Hematopoietic multipotent progenitor cell treated with erythropoietin and hydrocortisone succinate and interleukin-3 and kit ligand, for 6 days (in vitro differentiated cells): ENCODE measurements at places on chromosomes 7 and 10.

- no peak for DNase-seq
These were observed 171.4 kb downstream of the PTN start for GRCh38 chr7:137172105-137172590.

DNA sequence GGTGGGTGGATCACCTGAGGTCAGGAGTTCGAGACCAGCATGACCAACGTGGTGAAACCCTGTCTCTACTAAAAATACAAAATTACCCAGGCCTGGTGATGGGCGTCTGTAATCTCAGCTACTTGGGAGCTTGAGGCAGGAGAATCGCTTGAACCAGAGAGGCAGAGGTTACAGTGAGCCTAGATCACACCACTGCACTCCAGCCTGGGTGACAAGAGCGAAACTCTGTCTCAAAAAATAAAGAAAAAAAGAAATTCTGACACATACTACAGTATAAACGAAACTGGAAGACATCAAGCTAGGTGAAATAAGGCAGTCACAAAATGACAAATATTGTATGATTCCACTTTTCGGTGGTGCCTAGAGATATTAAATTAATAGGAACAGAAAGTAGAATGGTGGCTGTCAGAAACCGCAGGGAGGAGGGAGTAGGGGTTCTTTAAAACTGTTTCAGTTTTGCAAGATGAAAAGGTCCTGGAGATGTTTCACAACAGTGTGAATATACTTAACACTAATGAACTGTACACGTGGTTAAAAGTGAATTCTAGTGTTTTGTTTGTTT lies 23.2 kb downstream of the PILRA start:
- DNase-seq, result peak; percentile 34

DNA sequence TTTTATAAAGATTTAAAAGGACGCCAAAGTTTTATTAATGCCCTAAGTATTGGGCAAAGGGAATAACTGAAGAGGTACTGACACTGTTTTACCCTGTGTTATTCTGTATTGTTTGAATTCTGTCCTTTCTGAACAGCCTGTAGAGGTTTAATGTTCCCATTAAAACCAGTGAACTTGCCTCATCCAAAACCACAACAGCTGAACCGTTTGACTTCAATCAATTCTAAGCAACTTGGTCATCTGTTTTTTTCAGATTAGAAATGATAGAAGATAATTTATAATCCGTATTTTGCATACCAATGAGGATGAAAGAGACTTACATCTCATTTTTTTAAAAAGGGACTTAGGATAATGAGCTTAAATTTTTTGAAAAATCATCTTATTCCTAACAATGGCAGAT lies 40.4 kb downstream of the HACD1 start:
- peak; percentile 54 for DNase-seq

DNA sequence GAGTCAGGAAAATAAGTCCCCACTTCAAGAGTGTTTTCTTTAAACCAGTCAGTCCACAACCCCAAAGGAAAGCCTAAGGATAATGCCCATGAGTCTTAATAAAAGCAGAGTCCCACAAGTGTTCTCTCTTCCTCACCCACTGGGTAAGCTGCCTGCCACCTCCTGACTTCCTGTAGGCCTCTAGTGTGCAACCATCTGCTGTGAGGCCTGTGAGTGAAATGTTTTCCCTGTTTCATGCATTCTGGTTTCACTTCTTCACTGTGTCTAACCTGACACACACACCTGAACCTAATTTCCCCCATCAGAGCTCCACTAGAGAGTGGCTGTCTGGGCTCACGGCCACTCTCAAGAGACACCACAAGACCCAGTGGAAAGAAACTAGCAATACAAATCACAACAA lies 38.9 kb upstream of the GDF10 start:
- no peak for DNase-seq

DNA sequence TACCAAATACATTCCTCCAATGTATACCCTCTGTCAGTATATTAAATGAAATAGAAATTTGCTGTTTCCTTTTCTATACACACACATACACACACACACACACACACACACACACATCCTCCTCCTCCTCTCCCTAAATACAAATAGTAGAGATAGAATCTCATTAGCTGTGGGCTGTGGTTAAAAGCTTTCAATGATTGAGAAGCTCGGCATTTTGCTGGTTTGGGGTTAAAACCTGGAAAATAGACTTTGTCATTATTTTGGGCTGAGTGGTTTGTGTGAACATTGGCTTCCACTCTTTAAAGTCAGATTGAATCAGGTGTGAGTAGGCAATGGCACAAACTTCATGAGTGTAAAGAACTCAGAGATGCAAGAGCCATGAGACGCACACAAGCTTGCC lies 596.0 kb downstream of the XPNPEP1 start:
- DNase-seq, result no peak

- no peak for DNase-seq
These were observed 55.0 kb downstream of the GBF1 start for GRCh38 chr10:102300278-102300843.

DNA sequence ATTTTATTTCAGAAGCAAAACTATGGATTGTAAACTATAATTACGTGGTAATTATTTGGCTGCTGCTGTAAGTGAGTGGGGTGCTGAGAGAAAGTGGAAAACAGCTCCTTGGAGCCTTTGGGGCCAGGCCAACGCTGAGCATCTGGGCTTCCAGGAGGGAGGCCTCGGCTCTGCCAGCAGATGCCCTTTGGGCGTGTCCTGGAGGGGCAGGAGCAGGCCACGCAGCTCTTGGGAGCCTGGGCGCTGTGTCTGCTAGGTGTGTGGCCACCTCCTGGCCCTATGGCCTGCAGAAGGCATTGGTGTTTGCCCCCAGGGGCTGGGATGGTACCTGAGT lies 423.3 kb downstream of the GLRX3 start:
- DNase-seq, result no peak

DNA sequence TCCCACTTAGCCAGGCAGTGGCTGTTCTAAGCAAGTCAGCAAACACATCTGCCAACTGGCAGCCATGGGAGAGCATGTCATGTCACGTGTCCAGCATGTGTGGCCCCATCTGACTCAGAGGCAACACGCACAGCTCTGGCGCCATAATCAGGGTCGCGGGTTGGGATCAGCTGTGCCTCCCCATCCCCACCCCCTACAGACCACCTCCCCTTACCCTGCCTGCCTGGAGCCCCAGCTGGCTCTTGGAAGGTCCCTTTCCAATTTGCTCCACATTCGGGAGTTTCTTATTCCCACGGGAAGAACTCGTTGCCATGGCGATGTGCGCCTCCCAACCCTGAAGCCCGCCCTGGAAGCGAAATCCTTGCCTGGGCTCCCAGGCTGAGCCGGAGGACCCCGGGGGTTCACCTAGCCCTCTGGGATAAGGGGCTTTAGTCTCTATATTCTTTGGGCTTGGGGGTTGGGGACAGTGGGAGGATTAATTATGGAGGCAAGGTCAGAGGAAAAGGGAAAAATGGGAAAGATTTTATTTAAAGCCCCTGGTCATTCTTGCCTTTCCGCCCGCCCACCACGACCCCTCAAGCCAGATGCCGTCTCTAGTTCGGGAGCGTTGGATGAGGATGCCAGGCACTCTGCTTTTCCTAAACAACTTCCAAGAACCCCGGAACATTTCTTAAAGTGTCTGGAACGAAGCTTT lies 283.7 kb downstream of the ZEB1 start:
- DNase-seq, result peak; percentile 13

DNA sequence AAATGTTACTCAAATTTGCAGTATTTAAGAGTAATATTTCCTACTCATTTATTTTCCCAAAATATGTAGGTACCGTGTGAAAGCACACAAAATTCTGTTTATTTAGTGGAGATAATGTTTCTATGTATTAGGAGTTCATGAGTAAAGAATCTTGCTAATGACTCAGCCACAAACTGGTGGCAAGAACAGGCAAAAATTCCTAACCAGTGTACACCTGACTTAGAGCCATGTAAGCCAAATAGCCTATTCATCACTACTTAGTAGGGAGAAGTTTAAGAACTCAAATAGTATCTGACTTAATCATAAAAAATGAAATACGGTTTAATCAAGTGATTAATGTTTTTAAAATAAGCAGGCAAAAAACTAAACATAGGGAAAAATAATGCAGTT lies 169.0 kb downstream of the SRPK2 start:
- DNase-seq, result no peak

- no peak for DNase-seq
These were observed 47.5 kb downstream of the PLCE1 start for GRCh38 chr10:94041206-94041605.

GRCh38 chr7:17623546-17624185 lies 316.6 kb downstream of the SNX13 start:
- DNase-seq, result no peak

DNA sequence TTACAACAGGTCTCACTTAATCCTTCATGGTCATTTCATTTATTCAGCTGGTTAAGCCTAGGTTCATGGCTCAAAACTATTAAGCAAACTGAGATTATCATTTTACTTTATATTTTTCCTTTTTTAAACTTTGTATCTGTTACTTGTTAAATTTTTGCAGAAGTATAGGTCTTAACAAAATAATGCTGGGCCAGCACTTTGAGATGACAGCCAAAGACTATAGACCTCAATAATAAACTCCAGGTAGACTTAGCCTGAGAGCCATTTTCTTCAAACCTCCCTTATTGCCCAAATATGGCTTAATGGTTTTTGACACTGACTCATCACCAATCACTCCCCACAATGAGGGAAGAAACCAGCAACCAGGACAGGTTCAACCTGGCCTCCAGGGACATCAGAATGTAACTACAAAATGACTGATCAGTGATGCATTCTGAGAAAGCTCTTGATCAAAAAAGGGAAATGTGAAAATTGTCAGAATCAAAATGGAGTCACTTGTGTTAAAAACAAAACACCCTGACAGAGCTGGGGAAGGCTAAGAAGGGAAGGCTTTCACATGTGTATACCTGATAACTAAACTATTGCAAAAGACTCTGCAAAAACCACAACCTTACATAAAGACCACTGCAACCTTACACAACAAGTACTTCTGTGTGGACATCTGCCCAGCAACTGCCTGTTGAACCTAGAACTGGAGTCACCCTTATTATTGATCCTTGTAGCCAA lies 2.1 kb upstream of the CCDC126 start:
- DNase-seq, result peak; percentile 61

DNA sequence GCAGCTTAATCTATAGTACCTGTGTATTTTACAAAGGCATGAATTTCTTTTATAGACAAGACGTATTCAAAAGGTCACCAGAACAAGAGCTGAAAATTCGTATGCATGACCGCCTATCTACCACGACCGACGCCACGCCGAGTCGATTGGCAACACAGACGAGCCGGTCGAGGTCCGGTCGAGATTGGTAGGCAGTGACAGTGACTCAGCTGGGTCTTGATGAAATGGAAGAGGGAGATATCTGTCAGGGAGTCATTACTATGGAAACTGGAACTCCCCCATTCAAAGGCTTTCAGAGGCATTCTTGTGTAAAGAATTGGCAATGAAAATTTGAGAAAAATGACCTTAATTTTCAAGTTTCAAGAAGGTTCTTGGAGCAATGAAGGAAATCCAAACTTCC lies 2.1 kb downstream of the ATP5MK start:
- DNase-seq, result peak; percentile 60

DNA sequence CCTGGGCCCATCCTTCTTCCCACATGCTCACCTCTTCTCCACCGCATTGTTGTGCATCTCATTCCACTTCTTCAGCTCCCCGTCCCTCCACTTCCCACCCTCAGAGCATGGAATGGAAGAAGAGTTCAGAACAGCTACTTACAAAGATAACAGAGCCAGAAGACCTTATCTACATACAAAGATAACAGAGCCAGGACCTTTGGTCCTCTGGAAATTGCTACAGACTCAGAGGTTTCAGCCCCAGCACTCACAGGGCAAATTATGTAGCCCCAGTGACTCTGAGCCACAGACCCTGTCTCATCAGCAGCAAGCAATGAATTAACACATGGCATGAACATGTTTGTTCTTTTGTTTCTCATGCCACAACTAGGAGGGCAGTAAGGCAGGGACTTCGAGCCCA lies 28.7 kb upstream of the SLC29A3 start:
- DNase-seq, result no peak

GRCh38 chr10:71262027-71262426 lies 49.7 kb downstream of the UNC5B start:
- no peak for DNase-seq

GRCh38 chr7:17472939-17473338 lies 174.5 kb downstream of the AHR start:
- DNase-seq, result no peak

DNA sequence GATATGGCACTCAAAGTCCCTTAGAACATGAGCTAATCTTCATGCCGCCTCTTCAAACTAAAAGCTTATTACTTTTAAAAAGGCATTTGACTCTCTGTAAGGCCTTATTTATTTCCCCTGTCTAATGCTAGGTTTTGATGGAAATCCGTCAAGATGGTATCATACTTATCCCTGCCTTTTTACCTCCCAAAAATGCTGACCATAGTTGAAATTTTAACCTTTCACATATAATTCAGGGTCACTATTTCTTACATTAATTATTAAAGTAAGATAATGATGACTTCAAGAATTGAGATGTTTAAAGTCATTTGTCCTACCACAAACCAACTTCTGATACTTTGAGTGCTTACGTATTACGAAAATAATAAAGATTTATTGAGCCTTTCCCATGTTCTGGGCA lies 12.3 kb upstream of the OSBPL3 start:
- no peak for DNase-seq

DNA sequence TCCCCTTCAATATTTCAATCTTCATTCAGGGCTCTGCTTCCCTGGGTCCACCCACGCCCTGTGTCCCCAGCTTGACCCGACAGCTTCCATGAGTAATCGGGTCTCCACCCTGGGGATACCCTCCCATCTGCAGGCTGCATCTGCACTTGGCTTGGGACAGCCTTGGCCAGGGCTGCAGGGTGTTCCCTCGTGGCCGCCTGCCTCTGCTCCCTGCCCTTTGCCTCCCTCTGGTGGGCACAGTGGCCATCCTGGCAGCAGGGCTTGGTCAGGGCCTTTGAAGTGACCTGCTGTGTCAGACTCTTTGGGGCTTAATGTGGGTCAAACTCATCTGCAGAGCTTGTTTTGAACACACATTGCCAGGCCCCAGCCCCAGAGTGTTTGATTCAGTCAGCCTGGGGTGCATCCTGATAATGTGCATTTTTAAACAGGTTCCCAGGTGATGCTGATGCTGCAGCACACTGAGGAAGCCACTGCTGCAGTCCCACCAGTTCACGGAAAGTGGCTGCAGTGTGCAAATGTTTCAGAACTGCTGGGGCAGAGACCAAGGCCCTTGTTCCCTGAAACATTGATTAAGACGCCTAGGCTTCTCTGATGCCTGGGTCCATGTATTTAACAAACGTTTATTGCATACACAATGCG lies 80.7 kb upstream of the SEC61G start:
- DNase-seq, result peak; percentile 27

GRCh38 chr10:29243750-29244149 lies 45.1 kb upstream of the LYZL1 start:
- peak; percentile 32 for DNase-seq

DNA sequence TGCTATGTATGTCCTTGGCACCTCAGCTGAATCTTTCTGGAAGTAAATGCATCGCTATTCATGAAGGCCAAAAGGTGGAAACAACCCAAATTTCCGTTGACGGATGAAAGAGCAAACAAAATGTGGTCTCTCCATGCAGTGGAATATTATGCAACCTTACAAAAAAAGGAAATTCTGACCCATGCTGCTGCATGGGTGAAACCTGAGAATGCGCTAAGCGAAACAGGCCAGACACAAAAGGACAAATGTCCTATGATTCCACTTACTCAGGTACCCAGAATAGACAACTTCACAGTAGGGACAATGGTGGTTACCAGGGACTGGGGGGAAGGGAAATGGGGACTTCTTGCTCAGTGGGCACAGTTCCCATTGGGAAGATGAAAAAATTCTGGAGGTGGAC lies 158.8 kb downstream of the CAMK1D start:
- DNase-seq, result no peak
